NCI-H187 treated with DMSO at 0.1 percent for 48 hours (cell line): ENCODE measurements at places on chromosomes 4 and X.
A peak's percentile ranks its signal among the peaks of the same experiment; 100 is the strongest.

- DNase-seq: no peak
Observed at GRCh38 chrX:153441981-153442380, 3.9 kb downstream of the TREX2 start.

DNA sequence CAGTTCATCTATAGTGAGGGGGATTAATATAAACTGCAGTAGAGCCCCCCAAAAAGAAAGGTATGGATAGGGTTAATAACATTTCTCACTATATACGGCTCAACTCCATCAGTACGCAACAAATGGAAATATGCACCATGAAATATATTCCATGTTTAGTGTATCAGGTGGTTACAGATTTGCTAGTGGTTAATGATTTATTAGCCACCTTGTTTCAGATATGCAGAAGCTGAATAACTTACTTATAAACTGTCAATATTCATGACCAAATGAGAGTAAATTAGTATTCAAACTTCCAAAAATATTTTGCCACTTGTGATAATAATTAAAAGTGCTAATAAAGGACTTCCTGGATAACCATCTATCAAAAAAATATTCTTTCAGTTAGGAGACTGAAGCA is 14.8 kb downstream of the AMTN start:
- no peak for DNase-seq

- DNase-seq: no peak
Observed at GRCh38 chr4:151658959-151659600, 101.7 kb downstream of the GATB start.

DNA sequence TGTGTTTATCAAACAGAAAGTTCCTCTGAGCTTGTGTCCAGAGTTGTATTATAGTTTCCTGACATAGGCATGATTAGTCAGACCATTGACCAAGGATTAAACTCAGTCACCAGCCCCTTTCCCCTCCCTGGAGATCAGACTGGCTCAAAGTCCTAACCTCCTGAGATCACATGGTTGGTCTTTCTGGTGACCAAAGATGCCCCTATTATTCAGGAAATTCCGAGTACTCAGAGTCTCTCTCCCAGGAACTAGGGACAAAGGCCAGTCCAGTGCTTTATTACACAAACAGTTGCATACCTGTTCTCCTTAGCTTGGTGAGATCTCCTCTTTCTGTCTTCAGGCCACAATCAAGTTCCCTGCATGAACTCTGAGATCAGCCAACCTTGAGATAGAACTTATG is 14.5 kb upstream of the ENPP6 start:
- DNase-seq: no peak

DNA sequence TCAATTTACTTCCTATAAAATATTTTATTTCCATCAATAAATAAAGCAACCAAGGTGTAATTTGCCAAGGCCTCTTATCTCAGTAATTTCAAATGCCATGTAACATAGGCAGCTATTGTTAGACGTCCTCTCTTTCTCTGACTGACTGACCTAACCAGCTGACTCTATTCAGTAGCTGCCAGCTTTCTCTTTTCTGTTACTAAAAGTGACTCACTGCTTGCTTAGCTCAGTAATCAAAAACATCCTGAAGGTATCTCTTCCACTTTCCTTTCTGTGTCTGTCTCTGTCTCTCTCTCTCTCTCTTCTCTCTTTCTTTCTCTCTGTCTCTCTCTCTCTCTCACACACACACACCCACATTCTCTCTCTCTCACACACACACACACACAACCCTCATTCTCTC is 134.2 kb downstream of the SPOCK3 start:
- DNase-seq: no peak

DNA sequence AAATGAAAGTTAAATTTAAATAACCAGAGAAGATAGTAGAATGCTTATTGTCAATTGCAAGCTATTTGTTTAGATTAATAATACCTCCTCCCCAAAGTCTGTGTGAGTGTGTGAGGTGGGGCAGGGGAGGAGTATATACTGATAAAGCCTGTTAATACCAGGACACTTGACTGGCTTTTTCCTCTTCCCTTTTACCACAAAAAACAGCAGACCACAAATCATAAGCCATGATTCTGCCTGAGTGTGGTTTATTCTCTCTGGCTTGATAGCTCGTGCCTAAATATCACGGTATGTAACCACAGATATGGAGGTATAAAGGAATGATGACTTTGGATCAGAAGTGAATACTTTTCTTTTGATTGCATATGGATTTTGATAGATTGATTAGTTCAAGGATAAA is 21.9 kb upstream of the SCRG1 start:
- no peak for DNase-seq

DNA sequence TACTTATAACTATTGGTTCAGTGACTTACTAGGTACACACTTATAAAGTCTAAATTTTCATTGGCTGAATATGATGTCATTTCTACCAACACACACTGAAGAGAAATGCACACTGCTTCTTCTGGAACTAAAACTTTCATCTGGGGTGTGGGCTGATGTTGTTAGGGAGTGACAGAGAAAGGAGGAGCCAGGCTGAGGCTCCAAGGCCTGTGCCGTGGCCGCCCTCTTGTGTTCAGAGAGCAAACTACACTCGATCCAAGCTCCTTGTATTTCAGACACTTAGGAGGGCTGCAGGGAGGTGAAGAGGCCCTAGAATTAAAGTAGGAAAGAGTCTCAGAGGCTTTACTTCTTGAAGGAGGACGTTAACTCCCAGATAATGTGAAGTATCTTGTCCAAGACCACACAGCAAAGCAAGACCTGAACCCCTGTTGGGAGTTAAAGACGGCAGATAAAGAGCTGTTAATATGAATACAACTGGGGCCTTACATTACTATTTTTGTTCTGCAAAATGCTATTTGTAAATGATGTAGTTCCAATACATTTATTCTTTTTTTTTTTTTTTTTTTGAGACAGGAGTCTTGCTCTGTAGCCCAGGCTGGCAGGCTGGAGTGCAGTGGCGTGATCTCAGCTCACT is 137.5 kb downstream of the AFAP1 start:
- DNase-seq: peak; percentile 21

DNA sequence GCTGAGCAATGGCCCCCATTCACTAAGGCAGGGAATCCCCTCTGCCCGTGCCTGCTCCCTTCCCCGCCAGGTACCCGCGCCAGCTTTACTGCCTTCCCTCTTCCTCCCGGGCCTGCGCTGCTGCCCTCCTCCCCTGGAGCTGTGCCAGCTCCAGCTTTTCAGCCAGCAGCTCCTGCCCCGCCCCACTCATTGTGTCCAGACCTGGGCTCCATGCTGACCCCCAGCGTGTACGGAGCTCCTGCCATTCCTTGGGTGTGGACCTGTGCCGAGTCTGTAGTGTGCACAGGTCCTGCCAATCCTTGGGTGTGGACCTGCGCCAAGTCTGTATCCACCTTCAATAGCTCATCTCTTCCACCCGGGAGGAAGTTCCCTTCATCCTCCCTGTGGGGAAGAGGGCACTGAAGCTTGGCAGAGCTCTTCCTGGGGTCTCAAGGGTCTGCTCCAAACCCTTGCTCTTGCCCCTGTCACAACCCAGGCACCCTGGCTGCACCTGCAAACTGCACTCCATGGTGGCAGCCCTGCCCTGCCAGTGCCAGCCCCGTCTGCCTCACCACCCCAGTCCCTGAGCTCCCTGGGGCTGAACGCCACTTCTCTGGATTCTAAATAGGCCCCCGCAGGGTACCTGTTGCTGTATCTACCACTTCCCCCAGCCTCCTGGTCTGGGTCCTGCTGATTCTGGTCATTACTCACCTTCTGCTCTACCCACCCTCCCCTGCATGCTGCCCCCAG is 63.9 kb downstream of the TRMT44 start:
- DNase-seq: no peak

DNA sequence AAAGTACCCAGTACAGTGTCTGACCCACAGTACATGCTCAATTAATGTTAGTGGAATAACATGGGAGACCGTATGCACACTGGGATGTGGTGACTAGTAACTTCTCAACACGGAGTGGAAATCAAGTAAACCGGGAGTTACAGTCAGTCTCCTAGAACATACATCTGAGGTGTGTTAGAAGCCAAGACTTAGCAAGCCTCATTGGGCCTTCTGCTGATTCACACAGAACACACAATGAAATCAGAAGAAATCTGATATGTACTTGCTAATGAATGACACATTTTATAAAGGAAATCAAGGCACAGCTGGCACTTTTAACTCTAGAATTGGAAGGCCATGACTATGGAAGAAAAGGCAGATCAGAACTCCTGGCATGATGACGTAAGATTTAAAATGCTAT is 13.0 kb downstream of the TRAPPC2 start:
- DNase-seq: no peak

DNA sequence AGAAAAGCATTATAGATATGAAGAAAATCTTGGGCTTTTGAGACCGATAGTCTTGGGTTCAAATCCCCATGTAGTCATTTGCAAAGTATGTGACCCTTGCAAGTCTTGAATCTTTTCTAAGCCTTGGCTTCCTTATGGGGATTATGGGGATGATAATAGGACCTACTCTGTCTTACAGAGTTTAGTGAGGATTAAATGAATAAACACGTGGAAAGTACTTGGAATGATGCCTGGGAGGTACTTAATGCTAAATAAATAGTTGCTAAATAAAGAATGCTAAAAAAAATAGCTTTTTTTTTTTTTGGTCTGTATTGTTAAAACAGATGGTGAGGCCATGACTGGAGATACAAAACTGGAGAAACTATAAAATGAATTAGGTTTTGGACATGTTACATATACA is 292.7 kb downstream of the GPAT3 start:
- no peak for DNase-seq
